ENCODE measurements at places on chromosomes 11 and 22.

DNA sequence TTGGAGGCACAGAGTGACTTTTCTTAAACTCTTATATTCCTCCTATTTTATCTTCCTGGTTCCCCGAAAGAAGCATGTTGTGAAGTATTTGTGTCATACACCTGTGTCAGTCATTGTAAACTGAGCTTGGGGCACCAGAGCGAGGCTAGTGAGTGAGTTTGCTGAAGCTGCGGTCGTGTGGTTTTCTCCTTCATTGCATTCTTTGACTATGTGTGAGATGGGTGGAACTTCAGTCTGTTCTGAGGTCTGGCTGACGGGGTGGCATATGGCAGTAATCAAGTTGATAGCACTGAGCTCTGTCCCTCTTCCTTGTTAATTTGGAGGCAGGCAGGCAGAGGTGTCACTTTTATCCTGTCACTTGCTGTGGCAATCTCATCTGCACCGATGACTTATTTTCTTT is 4.2 kb downstream of the VPS26B start:
- DNase-seq: no peak

DNA sequence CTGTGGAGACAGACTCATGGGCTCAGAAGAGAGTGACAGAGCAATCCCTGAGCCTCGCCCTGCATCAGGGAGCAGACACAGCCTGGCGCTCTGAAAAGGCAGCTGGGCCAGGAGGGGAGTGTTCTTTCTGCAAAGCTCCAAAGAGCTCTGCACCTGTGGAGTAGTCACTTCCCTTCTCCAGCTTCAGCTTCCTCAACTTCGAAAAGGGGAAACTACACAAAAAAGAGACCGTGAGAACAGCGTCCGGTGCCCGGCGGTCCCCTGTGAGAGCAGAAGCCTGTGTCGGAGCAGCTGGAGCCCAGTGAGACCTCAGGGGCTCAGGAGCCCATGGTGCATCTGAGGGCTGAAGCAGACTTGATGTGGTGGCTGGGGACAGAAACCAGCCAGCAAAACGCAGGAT is 35.1 kb downstream of the TP53I11 start:
- no peak for DNase-seq

DNA sequence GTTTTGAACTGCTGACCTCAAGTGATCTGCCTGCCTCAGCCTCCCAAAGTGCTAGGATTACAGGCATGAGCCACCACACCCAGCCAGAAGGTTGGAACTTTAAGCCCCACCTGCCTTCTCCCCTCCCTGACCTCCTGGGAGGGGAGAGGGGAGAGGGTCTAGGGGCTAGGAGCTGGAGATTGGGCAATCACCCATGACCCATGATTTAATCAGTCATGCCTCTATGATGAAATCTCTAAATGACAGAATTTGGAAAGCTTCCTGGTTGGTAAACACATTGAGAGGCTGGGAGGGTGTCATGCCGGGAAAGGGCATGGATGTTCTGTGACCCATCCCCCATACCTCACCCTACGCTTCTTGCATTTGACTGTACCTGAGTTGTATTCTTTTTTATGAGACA is 17.1 kb upstream of the TFIP11 start:
- no peak for DNase-seq

DNA sequence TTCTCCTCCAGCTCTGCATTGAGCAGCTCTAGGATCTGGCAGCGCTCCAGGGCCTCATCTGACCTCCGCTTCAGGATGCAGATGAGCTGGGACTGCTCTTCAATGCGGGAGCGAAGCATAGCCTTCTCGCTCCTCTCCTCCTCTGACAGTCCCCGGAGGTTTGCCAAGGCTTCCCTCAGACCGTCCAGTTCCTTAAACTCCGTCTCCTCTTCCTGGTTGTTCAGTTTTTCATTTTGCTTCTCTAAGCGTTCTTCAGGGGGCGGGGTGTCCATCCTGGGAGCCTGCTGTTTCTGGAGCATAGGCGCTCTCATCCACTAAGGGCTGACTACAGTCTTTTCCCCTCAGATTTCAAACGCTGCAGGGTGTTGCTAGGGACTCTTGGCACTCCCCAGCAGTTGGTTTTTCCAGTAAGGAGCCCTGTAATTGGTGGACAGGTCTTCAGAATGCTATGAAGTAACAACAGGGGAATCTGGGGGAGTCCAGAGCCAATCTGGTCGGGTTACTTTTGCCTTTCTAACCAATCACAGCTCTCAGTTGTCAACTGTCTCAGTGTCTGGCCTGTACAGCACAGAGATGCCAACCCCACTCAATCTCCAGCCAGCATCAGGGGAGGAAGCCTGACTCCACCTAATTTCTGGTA is at the start of gene CCDC89:
Gene CCDC89 (minus strand): TSS at position 376 of the 640 bp plus-strand sequence. CDS start 65 bp downstream, at position 311.
- DNase-seq: no peak

DNA sequence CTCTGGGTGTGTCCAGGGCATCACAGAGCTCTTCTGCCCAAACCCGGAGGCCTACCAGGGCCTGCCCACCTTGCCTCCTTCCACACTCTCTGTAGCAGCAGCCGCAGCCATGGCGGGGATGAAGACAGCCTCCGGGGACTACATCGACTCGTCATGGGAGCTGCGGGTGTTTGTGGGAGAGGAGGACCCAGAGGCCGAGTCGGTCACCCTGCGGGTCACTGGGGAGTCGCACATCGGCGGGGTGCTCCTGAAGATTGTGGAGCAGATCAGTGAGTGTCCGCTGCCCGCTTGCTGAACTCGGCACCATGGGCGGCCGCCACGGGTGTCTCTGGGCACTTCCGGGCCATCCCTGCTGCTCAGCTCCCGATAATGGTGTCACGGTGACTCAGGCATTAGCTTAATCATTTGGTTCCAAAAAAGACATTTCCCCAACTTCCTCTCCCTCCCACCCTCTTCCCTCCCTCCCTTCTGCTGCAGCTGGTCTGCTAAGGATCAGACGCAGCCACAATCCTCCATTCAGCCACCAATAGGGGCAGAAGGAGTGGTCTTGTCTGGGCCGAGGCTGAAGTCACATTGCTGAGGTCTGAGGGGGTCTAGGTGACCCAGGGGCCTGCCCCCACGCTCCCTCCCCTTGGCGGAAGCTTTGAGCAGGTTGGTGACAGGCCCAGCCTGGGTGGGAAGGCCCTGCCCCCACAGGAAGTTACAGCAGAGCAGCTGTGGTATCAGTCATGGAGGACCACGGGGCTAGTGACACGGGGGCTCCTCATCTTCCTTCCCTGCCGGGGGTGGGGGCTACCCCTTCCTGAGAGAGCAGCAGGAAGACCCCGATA is 950 bp downstream of the FERMT3 start:
- DNase-seq: peak; percentile 56

- no peak for DNase-seq
Measured at GRCh38 chr22:17114898-17115235, 6.3 kb downstream of the TMEM121B start.

DNA sequence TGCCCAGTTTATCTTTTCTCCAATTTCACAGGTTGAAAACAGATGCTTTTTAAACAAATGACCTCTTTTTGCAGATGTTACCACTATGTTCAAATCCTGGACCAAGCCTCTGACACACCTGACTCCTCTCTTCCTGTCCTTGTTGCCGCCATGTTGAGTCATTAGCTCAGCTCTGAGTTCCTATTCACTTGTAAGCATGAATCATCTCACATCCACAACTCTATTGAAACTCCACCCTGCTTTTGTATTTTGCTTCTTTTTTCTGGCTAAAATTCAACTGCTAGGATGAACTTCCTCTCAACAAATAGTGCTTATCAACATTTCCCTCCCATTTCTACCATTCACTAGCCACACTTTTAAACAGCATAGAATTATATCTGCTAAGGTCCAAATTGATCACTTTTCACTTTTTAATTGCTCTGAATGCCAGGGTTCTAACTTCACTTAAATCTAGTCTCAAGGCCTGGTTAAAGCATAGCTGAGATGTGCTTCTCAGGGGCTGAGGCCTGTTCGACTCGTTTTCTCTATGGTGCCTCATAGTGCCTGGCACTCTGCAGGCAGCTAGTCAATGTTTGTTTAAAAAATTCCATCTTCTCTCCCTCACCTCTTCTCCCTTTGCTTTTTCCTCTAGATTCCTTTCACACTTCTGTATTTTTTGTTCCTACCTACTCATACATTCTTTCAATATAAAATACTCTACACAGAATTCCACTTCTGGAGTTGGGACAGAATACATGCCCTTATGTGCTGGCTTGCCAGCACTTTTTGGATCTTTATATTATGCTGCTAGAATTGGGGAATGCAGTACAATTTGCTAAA is 3.9 kb downstream of the JOSD1 start:
- peak; percentile 15 for DNase-seq

- DNase-seq: no peak
Measured at GRCh38 chr11:122195790-122196189, 79.8 kb upstream of the BLID start.

DNA sequence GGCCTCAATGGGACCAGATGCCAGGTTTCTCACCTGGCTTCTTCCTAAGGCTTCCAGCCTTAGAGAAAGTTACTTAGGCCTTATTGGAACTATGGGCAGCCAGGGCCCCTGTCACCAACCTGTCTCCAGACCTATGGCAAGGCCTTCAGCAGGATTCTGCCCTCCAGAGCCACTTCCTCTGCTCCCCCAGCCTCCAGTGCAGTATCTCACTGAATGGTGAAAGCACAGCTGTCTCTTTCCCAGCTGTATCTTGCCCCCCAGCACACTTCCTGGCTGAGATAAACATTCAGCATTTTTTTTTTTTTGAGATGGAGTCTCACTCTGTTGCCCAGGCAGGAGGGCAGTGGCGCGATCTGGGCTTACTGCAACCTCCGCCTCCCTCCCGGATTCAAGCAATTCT is 1.5 kb downstream of the SLC2A11 start:
- DNase-seq: no peak

- DNase-seq: no peak
Measured at GRCh38 chr11:94046796-94047195, 25.6 kb downstream of the HEPHL1 start.

DNA sequence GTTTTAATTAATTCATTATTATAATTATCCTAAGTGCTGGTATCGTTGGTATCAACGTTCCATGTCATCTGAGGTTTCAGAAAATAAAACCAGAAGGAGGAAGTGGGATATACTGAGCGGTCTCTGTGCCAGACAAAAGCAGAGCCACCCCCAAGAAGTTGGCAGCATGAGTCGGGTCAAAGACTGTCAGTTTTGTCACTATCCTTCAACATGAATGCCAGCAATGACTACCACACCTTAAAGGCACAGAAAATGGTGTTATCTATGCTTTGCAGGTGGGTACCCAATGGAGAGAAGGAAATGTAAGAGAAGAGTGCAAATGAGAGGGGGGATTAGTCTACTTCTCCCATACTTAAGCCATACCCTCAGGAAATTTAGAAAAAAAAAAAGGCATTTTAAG is 408.5 kb downstream of the OPCML start:
- no peak for DNase-seq

DNA sequence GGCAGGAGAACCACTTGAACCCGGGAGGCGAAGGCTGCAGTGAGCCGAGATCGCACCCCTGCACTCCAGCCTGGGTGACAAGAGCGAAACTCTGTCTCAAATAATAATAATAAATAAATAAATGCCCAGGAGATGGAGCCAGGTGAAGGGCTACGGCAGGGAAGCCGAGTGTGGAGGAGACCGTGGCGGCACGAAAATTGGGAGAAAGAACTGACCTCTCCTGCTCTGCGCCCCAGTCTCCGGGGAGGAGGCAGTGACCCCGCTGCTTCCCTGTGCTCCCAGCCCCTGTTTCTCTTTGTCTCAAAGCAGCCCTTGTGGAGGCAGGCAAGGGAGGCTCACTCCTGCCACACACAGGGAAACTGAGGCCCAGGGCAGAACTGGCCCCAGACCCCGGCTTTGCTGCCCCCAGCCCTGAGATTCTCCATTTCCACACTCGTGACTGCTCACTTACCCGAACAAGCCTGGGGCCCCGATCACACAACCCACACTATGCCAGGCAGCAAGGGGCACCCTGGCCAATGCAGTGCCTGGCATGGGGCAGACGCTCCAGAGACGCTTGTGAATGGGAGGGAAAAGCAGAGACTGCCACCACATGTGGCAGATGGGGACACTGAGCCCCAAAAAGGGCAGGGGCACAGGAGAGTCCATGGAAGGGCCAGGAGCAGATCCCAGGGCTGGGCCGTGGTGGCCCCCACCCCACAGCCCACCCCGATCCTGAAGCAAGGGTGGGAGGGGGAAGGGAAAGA is 80.4 kb upstream of the PRR5 start:
- no peak for DNase-seq

- DNase-seq: no peak
Measured at GRCh38 chr11:34624069-34624468, 3.2 kb downstream of the EHF start.

DNA sequence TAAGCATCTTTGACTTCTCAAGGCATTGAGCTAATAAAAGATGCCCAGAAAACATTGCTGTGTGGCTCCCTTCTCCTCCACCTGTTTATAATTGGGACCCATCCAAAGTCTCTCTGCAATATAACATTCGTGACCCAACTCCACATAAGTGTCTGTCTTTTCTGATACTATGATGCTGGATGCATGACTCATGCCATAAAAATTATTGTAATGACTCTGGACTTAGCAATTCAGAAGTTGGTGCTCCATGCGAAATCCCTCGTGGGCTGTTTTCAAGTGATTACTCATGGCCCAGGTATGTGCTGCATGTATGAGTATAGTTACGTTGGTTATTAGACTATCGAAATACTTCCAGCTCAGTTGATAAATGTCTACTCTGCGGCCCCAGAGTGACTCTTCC is 11.7 kb downstream of the FJX1 start:
- no peak for DNase-seq

- DNase-seq: no peak
Measured at GRCh38 chr11:30697032-30697431, 110.9 kb upstream of the MPPED2 start.

DNA sequence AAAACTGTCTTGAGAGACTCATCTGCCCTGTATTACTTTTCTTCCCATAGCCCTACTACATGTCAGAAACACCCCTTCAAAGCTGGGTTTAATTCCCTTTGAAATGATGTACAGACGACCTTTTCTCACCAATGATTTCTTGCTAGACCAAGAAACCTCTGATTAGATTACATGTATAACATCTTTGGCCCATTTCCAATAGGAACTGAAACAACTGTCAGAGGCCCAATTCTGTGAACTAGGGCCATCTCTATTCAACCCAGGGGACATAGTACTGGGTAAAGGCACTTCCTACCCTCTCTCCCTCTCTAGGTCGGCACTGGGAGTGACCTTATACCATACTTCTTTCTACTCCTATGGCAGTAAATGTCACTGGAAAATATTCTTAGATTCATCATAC is 19.4 kb downstream of the NPAT start:
- DNase-seq: no peak

GRCh38 chr11:7531011-7531410 is 17.2 kb downstream of the PPFIBP2 start:
- DNase-seq: no peak

DNA sequence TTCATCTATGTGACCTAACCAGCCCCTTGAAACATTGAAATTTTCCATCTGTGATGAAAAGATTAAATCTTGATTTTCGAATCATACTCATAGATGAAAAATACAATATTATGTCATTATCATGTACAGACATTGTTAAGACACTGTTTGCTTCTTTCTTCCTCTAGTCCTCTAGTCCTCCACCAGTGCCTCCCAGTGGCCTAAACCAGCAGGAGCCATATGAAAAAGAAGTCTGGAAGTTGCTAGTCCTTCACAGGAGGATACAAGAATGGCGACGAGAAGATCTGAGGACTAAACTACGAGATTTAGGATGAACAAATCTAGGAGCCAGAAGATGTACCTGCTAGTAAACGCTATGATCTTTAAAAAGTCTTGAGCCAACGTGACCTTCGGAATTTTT is 134.1 kb downstream of the SLC17A6 start:
- DNase-seq: no peak

All from activated CD4-positive, alpha-beta T cell treated with anti-CD3 and anti-CD28 coated beads for 1 hour (primary cell).